ENCODE measurements at places on chromosomes 6 and 20.

DNA sequence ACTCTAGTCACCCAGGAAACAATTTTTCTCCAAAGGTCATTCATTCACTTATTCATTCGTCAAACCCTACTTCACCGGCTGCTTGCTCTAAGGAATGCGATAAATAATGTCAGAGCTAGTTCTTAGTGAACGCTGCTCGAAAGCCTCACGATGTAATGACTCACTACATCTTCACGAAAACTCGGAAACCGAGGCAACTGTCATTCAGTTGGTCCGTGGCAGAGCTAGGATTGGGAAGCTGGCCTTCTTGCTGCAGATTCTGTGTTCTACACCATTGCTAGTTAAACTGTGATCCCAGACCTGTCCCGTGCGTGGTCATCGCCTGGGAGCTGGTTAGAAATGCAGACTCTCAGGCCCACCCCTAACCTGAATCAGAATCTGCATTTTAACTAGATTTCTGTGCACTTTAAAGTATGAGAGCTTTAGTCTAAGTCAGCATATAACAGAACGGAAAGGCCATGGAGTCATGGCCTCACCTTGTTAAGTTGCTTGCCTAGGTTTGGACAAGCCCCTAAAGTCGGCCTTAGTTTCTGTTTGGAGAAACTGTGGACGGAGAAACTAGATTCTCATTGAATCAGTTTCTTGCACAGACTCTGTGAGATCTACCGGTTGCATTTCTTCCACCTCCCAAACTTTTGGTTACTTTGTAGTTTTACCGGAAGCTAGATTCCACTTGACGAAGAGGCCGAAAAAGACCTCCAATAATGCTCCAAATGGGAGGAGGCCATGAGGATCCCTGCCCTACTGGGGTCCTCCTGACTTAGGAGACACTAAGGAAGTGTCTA lies 651 bp upstream of the CCND3 start:
- DNase-seq, result no peak

DNA sequence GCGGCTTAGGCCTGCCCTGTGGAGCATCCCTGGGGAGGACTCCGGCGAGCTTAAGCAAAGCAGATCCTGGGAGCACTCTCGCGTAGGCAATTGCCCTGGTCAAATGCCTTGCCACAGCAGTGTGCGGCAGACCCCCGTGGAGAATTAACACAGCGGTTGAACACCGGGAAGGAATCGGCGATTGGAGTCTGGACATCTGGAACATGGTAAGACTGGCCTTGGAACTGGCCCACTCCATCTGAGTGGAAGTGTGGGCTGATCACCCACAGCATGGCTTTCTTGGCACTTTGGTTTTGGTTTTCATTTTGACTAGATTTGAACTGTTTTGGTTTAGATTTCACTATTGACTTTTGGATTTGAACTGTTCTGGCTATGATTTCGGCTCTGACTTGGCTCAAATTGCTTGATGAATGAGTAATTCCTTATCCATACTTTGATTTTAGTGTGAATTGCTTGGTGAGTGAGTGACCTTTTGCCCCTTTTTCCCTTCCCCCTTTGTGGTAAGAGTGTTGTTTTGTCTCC lies 300.7 kb downstream of the RNGTT start:
- DNase-seq, result no peak

- DNase-seq, result no peak
Measured at GRCh38 chr6:159170333-159170672, 1.1 kb downstream of the FNDC1 start.

DNA sequence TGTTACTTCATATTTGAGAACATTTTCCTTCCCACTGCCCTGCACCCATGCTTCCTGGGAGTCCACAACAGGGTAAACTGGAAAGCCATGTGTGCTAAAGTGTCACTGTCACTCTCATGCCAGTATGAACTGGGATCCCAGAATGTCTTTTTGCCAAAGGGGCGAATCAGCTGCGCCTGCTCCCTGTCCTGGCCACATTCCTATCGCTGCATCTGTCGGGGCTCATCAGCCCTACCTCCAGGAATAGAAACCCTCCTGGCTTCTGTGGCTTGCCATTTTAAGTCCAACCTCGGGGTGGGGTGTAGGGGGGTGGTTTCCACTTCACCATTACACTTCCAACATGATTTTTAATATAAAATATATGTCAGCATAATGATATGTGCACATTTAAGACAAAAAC lies 933 bp downstream of the KLHL31 start:
- DNase-seq, result no peak

DNA sequence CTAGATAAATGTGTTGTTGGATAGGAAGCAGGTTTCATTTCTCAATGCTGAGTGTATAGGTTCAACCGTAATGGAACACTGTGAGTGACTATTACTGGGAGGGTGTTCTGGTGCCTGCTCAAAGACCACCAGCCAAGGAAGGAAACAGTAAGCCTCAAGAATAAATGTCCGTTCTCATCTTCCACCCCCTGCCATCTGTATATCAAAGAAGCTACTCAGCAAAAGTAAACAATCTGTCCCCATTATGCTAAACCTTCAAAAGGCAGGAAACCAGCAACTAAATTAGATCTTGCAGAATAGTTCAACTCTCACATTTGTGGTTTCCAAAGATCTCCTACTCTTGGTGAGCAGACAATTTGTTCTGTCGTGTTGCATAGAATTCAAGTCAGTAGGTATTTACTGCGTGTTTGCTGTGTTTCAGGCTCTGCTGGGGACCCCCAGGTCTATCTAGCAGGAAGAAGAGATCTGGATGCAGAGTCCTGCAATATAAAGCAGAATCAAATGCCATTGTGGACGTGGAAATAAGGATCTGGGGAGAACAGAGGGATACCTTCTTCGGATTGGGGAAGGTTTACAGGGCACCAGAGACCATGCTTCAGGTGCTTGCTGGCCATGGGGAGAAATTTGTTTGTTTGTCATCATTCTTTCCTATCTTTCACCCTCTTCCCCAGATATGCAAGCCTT lies 87.3 kb downstream of the SCML4 start:
- DNase-seq, result no peak

- no peak for DNase-seq
Measured at GRCh38 chr6:68968301-68968649, 333.2 kb downstream of the ADGRB3 start.

DNA sequence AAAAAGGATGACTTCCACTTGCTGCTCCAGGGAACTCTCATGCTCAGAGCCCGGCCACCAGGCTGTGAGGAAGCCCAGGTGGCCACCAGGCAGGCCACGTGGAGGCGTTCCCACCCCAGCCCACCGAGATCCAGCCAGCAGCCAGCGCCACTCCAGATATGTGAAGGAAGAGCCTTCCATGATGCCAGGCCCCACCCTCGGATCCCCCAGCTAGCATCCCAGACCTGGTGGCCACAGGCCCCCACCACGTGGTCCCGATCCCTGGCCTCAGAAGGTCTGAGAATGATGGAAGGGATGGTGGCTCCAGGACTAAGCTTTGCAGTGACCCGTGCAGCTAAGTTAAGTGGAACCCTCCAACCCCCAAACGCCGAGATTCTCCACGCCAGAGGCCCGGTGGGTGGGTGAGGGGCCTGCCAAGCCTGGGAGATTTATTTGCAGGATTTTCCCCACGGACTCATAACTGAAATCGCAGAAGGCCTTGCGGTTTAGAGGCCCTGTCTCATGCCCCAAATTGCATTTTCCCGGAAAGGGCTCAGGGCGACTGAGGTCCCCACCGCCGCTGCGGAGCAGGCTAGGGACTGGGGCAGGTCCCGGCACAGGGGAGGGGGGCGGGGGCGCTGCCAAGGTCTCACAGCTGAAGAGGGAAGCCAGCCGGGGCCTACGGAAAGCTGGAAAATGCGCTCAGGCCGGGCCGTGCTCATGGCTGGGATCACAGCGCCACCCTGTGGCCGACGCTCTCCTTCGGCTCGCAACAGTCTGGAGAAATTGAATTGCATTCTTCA lies 31.1 kb upstream of the CST7 start:
- DNase-seq, result no peak

GRCh38 chr20:61352346-61353260 lies 100.5 kb downstream of the CDH4 start:
- no peak for DNase-seq

- DNase-seq, result no peak
Measured at GRCh38 chr6:47733879-47734558, 35.6 kb downstream of the ADGRF4 start.

DNA sequence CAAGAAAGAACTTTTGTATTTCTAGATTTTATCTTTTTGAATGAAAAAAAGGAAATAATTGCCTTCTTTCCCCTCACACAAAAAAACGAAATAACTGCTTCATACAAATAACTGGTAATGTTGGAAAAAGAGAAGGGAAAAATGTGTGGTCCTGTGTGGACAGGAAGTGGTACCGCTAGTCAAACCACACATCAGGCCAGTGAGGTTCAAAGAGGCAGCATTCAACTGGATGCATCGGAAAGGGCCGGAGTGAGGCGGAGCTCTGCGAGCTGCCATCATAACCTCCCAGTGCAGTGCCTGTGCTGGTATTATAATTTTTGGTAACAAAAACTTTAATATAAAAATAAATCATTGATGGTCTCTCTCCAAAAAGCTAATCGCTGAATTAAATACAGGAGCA lies 111.2 kb downstream of the IRF4 start:
- DNase-seq, result no peak

GRCh38 chr6:140572867-140573266 lies 1198.4 kb upstream of the CITED2 start:
- no peak for DNase-seq

DNA sequence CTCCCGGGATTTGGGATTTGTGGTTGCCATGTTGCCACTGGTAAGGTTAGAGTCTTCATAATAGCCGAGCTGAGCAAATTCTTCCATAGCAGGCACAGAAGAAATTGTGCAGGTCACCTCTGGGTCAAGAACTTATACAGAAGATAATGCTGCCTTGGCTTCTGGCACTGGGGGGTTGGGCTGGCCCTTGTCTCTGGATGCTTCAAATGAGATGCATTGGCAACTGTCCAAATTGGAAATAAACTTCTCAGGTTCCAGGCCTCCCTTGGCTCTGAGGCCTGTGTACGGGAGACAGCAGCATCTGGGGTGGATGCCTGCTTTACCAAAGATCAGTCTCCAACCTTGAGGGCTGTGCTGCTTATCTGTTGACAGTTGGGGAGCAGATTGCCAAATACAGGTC lies 26.2 kb downstream of the MYO6 start:
- no peak for DNase-seq

- DNase-seq, result no peak
Measured at GRCh38 chr20:4585758-4586157, 136.0 kb upstream of the PRND start.

DNA sequence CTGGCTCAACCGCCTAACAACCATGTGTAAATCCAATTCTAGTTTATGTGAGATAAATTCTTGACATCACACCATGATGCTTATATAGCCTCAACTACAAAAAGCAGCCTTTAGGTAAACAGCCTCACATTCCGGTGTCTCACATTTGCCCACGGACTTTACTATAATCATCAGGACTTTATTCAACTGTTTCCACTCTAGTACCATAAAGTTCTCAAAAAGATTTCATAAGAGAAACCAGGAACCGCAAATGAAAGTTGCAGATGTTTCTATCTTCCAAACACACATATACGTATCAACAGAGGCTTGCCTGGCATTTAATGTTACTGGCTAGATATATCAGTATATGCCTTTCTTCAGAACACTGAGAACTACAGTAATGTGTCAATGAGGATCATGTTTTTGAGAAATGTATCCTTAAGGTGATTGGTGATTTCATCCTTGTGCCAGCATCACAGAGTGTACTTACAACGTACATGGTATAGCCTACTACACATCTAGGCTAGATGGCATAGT lies 80.0 kb downstream of the EPB41L2 start:
- no peak for DNase-seq

- DNase-seq, result no peak
Measured at GRCh38 chr6:112649853-112650252, 302.7 kb downstream of the RFPL4B start.

- no peak for DNase-seq
Measured at GRCh38 chr6:157268396-157268795, 54.9 kb downstream of the TMEM242 start.

- peak; percentile 12 for DNase-seq
Measured at GRCh38 chr20:43988867-43989266, 74.2 kb downstream of the TOX2 start.

DNA sequence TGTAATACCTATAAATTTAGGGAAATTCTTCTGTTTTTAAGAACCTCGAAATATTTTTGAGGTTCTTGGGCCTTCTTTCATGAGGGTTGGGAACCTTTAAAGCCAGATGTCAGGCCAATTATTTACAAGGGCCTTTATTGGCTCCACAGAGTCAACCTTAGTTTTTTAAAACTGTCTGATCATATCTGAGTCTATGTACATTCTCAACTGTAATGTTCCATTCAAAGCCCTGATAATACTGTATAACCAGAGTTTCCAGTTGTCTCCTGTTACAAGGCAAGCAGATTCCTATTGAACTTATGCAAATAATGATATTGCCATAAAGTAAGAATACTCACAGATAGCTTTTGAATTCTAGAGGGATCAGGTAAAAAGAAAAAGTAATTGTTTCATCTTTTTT lies 545.5 kb downstream of the EPM2A start:
- no peak for DNase-seq

DNA sequence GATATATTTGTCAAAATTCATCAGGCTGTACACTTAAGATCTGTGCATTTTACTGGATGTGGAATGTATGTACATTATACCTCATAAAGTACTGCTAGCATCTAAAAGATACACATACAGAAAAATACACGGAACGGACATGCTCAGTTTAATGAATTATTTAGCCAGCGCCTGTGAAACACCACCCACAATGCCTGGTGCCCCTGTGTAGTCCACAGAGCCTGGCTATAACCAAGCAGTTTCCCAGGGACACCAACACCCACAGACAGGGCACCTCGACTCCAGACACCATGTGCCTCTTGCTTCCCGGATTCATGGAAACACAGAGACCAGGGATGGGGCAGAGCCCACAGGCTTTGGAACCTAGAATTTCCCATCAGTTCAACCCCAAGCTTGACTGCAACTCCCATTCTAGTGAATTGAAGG lies 17.4 kb upstream of the ARMC12 start:
- DNase-seq, result no peak

- DNase-seq, result no peak
Measured at GRCh38 chr6:167027772-167028171, 28.6 kb downstream of the CEP43 start.

DNA sequence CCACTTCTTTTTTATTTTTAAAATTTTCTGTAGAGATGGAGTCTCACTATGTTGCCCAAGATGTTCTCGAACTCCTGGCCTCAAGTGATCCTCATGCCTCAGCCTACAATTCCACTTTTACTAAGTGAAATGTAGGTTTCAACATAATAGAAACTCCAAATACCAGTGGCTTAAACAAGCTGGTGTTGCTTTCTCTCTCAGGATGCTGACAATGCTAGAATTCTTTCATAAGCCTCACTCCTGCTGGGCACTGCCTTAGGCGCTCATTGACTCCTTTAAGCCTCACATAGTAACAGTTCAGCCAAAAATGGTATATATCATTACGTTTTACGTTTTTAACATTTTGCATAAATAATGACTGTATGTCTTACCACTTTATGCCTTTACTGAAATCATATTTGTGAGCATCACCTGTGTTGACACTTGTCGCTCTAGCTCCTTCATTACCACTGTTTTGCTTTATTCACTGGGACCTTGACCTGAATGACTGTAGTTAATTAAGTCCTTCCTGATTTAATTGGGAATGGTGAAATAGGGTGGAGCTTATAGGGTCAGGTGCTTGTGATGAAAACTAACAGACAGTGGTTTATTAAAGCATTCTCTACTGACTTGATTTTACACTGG lies 3.9 kb upstream of the CST9 start:
- no peak for DNase-seq

Measured in GM04503 (cell line).